ENCODE measurements at places on chromosomes 3 and 15. TPM values are rescaled to one million over a fixed set of nuclear protein-coding genes. Genes with fewer than 3 reads are reported as not detected.

ANKDD1A gene
- total RNA-seq, result 3.4 TPM

PDCD7 gene
- total RNA-seq, result 24.5 TPM

DNA sequence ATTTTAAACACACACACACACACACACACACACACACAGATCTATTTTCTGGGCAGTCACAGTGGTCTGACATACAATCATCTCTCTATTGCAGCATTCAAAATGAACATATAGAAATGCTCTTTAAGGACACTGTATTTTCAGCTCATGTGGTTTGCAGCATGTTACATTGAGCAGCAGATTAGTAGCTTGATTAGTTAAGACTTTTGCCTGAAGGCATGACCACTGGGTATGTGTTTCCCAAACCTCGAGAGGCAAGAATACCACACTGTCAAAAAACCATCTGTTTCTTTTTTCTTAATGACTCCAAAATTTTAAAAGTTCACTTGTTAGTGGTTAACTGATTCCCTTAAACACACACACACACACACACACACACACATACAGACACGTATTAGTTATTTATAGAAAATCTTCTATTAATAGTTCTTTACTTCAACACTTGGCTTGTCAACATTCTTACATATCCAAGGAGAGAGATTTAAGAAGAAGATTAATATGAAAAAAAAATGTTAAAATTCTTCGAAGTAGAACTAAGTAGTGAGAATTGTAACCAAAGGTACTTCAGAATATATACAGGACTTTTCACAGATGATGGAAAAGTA is 518.2 kb downstream of the CADM2 start:
- no peak overlapping the region for H3K4me3 ChIP-seq
- H3K27ac ChIP-seq, result no peak overlapping the region
- H3K36me3 ChIP-seq, result no peaks in the 10 kb centered on the region
- no peaks in the 10 kb centered on the region for H3K27me3 ChIP-seq

GRCh38 chr3:169969174-169970095 is 2.8 kb downstream of the SEC62 start:
- no peak for DNase-seq
- H3K27me3 ChIP-seq, result no peaks in the 10 kb centered on the region

- peaks cover 16% of the 10 kb centered on the region for H3K27me3 ChIP-seq
- H3K36me3 ChIP-seq, result peaks cover 5% of the 10 kb centered on the region
- H3K4me1 ChIP-seq, result peaks cover 42% of the 10 kb centered on the region
These were observed 835 bp downstream of the MEIS2 start for GRCh38 chr15:37099319-37100108.

DNA sequence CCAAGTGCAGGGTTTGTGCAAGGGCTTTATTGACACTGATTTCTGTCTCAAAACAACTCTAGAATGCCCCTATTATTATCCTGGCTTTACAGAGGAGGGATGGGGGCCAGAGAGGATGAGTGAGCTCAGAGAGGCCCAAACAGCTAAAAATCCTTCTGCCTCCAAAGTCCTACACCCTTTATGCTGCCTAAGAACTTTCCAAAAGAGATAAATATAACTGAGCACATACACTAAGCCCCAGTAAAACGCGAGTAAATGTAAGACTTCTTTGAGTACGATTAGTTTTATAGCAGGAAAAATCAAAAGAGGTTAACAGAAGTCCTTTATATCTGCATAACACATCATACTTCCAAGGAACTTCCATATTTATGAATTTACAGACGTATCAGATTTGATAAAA is 149.1 kb downstream of the CTNNB1 start:
- no peak overlapping the region for H3K4me3 ChIP-seq
- H3K27me3 ChIP-seq, result no peaks in the 10 kb centered on the region
- no peak overlapping the region for H3K27ac ChIP-seq
- peaks cover 17% of the 10 kb centered on the region for H3K4me1 ChIP-seq
- peaks cover 5% of the 10 kb centered on the region for H3K36me3 ChIP-seq

DNA sequence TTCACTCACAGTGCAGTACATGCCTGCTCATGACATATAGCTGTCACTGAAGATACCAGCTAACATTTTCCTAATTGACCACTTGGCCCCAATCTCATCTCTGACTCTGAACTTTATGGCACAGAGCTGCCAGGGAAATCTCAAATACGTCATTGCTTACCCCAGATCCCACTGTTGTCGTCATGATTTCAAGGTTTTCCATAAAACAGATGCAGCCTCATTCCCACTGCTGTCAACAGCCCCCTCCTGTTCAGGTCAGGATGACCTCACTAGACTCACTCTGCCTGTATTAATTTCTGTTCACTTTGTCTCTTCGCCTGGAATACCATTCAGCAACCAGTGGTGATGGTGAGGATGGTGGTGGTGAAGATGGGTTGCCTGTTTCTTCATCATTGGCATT is 262.6 kb upstream of the TPM1 start:
- no peaks in the 10 kb centered on the region for H3K27me3 ChIP-seq
- peaks cover 2% of the 10 kb centered on the region for H3K36me3 ChIP-seq
- H3K27ac ChIP-seq, result no peak overlapping the region

DNA sequence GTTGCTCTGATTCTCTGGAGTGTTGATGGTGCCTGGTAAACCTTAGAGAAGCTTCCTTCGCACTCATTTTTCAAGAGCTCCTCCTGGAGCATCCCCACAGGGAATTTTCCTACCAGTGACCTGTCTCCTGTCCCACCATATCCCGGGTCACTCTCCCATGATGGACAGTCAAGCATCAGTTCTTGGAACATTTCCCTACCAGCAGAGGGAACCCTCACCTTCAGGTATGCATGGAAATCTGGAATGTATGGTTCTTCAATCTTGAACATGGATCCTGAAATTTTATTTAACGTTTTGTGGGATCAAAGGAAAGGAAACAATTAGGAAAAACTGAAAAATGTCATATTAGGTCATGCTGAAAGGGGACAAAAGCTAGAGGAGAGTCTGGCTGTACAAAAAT is 153.8 kb downstream of the SPATA16 start:
- no peak for DNase-seq
- no peak overlapping the region for H3K27ac ChIP-seq
- H3K36me3 ChIP-seq, result no peaks in the 10 kb centered on the region
- H3K4me3 ChIP-seq, result no peak overlapping the region
- H3K4me1 ChIP-seq, result no peaks in the 10 kb centered on the region
- H3K27me3 ChIP-seq, result peaks cover 9% of the 10 kb centered on the region

DNA sequence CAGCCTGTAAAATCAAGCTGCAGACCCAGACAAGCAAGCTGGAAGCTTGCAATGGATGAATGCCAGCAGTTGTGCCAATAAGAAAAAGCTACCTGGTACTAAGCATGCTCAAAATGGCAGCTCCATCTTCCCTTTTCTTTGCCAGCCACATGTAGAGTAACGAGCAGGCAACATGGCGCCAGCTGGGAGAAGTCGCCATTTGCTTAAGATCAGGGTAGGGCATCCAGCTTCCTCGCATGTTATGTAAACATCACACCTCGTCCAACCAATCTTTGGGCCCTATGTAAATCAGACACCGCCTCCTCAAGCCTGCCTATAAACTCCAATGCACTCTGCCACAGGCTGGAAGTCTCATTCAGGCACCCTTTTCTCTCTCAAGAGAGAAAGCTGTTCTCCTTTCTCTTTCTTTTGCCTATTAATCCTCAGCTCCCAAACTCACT is 973.9 kb downstream of the FHIT start:
- no peaks in the 10 kb centered on the region for H3K36me3 ChIP-seq
- peaks cover 11% of the 10 kb centered on the region for H3K4me1 ChIP-seq
- no peaks in the 10 kb centered on the region for H3K27me3 ChIP-seq
- H3K27ac ChIP-seq, result no peak overlapping the region

DNA sequence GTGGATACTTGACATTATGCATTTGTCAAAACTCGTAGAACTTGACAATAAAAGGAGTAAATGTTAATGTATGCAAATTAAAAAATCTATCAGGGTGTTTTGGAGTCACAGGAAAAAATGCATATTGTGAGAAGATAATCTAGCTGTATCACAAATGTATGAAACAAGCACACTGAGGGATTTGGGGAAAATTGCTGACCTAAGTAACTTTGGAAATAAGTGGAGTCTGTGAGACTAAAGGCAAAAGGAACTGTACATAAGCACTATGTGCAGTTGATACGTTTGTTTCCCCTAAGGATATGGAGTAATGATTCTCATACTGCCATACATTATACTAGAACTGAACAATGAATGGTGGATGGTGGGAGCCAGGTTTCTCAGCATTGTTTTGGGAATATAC is 43.2 kb upstream of the WDR72 start:
- H3K4me3 ChIP-seq, result no peak overlapping the region
- no peak overlapping the region for H3K27ac ChIP-seq
- H3K27me3 ChIP-seq, result peaks cover 26% of the 10 kb centered on the region
- no peaks in the 10 kb centered on the region for H3K36me3 ChIP-seq

All from chondrocyte (in vitro differentiated cells).